ENCODE measurements at places on chromosomes 3 and 15.

- DNase-seq, result no peak
Observed at GRCh38 chr3:15269091-15269989, 63.0 kb downstream of the SH3BP5 start.

DNA sequence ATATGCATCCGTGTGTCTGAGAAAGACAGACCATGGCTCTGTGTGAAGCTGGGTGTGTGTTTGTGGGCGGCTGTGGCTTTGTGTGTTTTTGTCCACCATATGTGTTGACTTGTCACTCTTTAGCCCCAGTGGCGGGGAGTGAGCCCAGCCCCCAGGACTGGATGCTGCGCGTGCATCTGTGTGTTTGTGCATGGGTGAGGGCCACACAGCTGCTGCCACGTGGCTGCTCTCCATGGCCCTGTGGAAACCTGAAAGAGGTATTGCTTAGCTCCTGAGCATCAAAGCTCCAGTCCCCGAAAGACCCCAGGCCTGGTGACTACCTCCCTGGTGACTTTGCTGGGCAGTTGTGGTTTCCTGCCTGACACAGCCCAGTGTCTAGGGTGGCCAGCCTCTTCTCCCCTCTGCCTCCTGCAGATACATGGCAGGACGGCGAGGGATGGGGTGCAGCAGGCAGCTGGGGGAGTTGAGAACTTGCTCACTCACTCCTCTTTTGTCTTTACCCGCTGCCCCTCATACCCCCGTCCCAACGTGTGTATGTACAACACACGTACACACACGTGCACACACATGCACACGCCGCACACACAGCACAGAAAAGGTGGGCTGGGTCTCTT, 6.5 kb downstream of the EPHB3 start:
- no peak for DNase-seq

DNA sequence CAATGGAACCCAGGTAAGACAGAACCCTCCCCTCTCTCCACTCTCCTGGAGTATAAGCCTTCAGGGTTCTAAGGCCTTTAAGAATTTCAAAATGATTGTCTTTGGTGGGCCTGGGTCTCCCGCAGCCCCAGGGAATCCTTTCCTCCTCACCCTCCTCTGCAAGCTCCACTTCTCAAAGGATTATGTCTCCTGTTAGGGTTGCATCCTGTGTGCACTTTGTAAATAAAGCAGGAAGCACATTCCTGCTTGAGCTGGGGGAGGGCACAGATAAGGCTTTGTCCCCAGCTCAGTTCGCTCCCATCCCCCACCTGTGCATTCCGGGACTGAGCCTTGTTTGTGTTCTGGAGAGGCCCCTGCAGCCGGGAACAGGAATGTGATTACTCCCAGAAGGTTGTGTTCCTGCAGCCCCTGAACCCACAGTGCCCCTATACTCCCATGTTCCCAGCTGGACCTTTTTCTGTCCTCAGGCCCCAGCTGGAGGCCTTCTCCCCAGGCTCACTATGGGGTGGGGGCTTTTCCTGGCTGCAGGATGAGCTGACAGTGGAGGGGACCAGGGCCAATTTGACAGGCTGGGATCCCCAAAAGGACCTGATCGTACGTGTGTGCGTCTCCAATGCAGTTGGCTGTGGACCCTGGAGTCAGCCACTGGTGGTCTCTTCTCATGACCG, 9.5 kb downstream of the TYRO3 start:
- DNase-seq, result peak; percentile 90

DNA sequence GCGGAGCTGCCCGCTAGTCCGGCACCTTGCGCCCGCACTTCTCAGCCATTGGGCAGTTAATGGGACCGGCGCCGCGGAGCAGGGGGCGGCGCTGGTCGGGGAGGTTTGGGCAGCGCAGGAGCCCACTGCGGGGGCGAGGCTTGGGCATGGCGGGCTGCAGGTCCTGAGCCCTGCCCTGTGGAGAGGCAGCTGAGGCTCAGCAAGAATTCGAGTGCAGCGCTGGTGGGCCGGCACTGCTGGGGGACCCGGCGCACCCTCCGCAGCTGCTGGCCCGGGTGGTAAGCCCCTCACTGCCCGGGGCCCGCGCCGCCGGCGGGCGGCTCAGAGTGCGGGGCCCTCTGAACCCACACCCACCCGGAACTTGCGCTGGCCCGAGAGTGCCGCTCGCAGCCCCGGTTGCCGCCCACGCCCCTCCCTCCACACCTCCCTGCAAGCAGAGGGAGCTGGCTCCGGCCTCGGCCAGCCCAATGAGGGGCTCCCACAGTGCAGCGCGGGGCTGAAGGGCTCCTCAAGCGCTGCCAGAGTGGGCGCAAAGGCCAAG, 835.0 kb downstream of the TBL1XR1 start:
- DNase-seq, result no peak

- peak; percentile 12 for DNase-seq
Observed at GRCh38 chr15:52529341-52529924, 753 bp upstream of the MYO5A start.

DNA sequence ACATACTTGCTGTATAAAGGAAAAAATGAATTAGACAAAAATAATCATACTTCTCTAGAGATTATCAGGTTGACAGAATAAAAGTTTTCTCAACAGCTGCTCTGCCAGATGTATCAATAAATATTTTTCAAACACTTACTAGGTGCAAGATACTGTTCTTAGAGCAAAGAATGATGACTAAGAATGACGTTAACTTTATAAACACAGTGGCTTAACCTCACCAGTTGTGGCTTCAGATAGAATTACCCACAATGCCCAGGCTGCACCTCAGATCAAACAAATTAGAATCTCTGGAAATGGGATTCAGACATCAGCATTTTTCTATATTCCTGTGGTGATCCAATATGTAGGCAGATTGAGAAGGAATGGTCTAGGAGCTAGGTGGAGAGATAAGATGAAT, 422.4 kb upstream of the ATP11B start:
- no peak for DNase-seq

DNA sequence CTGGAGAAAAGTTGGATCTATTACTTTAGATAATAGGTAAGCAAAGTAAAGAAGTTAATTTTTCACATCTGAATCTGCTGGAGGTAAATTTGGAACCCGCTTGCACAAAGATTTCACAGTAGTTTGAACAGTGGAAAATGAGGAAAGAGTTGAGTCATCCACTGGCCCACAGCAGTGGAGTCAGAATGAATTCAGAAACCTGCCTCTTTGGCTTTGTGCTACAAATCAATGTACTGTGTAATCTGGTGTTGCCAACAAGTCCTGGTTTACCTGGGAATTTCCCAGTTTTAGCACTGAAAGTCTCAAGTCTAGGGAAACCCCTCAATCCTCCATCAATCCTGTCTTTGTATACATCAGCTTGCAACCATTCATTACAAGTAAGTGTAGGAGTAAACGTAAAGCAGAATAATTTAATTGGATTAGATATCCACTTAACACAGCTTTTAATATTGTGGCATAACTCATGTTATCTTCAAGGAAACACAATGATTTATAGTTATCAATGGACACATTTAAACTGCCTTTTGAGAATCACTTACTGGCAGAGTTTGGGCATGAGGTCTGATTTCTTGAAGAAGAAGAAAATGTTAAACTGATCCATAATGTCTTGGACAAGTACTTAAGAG, 100.6 kb downstream of the DCLK3 start:
- no peak for DNase-seq

DNA sequence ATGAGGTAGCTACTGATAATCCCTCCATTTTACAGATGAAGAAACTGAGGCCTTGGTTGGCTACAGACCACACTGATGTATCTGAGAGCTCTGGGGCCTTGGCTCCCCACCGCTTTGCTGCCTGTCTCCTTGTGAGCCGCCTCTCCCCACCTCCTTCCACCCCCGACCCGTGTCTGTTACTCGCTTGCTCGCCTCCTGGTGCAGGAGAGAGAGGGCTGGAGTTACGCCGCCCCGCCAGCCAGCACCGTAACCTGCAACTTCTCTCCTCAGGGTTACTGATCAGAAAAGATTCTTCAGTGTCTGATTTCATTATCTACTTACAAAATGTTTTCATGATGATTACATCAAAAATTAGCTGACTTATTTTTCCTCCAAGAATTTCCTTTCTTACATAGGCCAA, 34.1 kb downstream of the TM2D3 start:
- no peak for DNase-seq

DNA sequence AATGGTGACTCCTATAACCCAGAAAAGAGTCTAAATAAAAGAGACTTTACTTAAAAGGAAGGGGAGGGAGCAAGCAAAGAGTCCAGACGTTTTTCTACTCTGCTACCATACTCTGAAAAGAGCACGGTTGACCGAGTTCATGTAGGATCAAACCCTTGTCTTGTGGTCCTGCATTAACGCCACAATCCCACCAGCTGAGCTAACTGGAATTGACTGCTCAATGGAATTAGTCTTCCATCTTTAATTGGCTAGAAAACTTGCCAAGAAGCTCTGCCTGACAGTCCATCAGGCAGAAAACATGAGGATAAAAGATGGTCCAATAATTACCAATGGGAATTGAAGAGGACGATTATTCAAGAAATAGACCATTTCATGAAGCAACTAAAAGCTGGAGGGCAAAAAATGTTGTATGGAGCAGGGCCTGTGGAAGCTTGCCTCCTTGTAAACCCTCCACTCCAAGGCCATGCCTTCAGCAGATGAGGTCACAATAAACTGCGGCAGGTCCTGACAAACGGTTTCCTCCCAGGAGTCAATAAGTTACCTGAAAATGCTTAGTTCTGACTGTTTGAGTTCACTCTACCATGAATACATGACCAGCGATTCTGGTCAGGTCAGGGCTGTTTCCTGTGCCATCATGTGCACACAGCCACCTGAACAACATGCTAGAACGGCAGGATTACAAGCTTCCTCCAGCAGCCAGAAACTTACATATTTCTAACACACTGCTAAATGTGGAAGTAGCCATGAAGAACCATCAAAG, 35.6 kb upstream of the ARHGEF3 start:
- DNase-seq, result no peak

DNA sequence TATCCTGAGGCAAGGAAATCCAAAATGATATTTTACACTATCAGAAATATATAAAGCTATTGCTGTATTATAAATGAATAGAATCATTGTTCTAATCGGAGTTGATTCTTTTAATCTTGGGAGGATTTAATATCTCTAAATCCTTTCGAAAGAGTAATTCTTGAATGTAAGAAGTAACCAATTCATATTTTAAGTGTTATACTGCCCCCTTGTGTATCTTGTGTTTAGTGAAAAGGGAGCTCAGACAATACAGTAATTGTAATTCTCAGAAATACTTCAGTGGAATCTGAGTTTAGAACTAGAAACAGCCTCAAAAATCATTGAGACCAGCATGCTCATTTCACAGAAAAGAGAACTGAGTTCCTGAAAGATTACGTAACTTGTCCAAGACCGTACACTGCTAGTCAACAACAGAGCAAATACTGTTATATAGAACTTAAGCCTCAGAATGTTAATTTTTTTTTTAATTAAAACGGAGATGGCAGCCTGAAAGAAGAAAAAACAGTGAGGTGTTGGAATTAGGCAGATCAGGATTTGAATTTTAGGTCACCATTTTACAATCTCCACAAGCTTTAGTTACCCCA, 42.9 kb downstream of the PLCH1 start:
- peak; percentile 20 for DNase-seq

DNA sequence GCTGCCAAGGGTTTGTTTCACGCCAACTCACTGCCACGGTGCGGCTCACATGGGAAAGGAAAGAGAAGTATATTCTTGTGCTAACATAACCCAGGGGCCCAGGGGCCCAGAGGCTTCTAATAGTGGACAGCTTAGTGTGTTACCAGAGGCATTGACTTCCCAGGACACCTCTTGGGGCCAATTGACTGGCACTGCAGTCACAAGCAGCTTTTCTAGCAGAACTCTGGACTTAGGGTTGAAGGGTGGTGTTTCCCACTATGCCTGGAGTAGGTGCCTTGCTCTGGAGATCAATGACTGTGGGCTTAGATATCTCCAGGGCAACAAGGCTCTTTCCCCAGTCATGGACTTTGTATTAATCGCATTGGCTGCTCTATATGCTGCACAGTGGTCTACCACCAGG, 172.7 kb upstream of the KBTBD8 start:
- DNase-seq, result peak; percentile 67

DNA sequence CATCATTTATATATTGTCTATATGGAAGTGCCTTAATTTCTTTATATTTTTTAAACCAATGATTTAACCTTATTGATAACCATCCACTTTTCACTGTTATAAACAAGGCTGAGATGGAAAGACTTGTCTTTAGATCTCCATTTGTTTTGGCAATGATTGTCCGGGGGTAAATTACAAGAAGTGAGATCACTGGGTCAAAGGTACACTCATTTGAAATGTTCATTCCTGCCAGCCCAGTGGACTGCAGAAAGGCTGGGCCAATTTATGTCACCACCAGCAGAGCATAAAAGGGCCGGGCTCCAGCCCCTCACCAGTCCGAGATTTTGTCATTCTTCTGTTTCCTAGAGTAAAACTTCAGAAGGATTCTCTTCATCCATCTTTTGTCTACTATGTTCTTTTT, 93.6 kb upstream of the NEO1 start:
- peak; percentile 23 for DNase-seq

DNA sequence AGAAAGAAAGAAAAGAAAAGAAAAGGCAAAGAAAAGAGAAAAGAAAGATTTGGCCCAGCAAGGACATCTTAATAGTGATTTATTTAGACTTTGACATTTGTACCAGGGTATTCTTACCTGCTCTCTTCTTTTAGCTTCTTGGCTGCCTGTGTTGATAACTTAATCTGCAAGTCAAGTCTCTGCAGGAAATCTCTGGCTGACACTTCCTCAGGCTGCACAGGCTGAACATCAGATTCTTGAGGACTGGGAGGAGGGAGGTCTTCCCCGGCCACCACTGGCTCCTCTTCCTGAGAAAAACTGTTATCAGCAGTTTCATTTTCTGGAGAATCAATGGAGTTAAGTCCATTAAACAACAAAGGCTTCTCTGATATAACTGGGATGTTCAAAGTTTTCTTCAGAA, 12.8 kb downstream of the LYSMD2 start:
- DNase-seq, result no peak

DNA sequence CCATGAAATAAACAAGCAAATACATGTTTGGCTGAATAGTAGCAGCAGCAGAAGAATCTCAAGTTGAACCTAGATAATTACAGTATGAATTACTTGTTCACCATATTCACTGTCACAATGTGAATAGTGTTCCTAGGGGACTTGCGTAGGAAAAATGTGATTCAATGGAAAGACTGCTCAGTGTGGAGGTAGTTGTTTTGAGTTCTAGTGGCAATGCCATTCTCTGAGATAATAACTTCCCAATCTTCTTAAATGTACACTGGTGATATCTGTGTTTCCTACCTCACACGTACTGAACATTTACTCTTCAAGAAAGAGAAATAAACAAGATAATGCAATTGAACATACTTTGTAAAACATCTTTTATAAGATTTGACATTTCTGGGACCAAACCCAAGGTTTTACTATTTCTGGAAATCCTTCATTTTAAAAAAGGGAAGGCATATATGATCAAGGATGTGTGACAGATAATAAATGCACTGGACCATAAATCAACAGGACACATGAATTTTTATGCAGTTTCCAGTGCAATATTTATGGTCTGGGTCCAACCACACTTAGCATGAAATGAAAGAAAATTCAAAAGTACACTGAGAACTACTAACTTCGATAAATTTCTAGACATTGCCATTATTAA, 598.3 kb upstream of the ZNF385D start:
- DNase-seq, result no peak

GRCh38 chr3:5806192-5806591, 618.7 kb downstream of the EDEM1 start:
- DNase-seq, result no peak

- DNase-seq, result peak; percentile 6
Observed at GRCh38 chr3:69012100-69012799, 1.2 kb downstream of the EOGT start.
